CD4-positive, alpha-beta T cell treated with Interleukin-2 at 100 ng/mL for 4 hours (primary cell): ENCODE measurements at places on chromosomes 6 and 20.

- DNase-seq: no peak
These were observed 22.8 kb upstream of the FAM83C start for GRCh38 chr20:35314816-35315631.

- DNase-seq: no peak
These were observed 295.8 kb downstream of the BCKDHB start for GRCh38 chr6:80402266-80402665.

- no peak for DNase-seq
These were observed 4.9 kb downstream of the SDCBP2 start for GRCh38 chr20:1323830-1324597.

DNA sequence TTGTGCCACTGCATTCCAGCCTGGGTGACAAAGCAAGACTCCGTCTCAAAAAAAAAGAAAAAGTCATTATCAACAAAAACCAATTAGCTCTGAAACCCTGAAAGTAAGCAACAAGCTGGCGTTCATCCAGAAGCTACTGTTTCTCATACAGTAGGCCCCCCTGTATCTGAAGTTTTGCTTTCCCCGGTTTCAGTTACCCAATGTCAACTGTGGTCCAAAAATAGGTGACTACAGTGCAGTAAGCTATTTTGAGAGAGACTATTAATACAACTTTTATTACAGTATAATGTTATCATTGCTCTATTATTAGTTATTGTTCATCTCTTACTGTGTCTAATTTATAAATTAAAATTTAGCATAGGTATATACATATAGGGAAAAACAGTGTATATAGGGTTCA, 135.1 kb downstream of the KIF16B start:
- no peak for DNase-seq

DNA sequence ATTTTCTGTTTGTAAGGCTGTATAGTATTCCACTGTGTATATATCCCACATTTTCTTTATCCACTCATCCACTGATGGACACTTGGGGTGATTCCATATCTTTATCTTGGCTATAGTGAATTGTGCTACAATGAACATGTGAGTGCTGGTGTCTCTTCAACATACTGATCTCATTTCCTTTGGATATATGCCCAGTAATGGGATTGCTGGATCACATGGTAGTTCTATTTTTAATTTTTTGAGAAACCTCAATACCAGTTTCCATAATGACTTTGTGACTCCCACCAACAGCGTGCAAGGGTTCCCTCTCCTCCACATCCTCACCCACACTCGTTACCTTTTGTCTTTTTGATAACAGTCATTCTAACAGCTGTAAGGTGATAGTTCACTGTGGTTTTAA, 166.0 kb downstream of the ARHGAP18 start:
- DNase-seq: no peak

DNA sequence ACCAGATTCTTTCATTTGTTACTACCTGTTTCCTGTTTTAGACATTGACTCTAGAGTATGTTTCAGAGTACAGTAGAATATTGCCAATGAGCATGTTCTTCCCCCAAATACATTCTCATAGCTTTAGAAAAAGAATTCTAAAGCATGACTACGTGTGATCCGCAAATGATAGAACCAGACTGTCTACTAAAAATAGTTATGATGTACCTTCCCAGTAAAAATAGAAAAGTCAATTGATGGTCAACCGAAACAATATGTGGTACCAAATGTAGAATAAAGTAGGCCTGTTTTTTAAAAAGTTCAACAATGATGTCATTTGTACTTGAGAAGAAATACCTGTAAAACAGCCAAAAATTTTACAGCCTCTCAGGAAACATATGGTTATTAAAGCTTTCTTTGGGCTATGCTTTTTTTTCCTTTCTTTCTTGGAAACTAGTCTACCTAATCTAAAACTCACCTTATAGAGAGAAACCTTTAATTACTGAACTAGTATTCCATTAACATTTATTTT, 130.1 kb upstream of the MTHFD1L start:
- DNase-seq: no peak

DNA sequence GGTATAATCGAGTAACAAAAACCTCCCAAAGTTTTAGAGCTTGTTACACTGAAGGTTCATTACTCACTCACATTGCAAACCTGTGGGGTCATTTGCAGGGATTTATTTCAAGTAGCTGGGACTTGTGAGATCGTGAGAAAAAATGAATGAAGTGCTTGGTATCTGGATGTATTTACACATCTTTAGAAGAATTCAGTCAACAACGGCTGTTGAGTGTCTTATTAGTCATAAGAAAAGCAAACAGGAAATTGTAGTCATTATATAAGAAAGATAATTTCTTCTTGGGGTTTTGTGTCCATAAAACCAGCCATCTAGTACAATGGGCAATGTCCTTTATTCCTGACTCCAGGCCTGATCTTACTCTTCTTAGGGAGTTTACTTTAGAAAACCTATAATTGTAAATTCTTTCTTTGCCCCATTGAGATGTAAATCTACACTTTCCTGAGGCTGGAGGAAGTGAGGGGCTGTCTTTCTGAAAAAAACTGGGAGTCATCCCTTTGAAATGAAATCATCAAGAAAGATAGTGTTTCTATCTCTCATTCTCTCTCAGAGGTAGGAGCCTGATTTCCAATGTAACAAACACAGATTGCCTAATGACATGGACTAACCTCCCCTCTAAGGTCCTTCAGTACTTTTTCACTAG, 202.5 kb upstream of the ASCC3 start:
- no peak for DNase-seq

DNA sequence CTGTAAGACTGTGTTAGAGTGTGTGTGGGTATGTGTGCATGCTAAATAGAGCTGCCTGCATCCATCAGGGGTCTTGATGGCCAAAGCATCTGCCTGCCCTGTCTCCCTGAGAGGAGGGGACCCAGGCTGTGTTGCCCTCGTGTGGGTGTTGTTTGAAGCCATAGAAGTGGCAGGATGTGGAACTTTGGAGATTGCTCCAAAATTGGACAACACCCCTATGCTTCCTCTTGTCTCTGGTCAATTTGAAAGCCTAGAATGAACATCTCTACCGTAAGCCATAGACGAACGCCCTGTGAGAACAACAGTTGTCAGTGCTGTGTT, 82.6 kb downstream of the ASXL1 start:
- no peak for DNase-seq

DNA sequence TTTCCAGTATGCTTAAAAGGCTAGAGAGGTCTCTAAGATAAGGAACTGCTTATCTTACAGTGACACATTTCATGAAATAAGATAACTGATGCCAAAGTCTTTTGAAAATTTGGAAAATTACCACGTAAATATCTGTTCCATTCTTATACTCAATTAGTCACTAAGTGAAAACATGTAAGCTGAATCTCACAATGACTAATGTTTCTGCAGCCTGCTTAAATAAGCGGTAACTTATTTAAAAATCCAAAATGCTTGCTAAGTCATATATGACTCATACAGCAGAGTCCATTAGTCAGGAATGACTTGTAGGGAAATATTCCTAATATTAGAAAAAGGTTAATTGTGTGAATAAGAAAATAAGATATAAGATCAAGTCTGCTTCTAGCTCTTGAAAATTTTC, 27.8 kb upstream of the LGSN start:
- DNase-seq: no peak

DNA sequence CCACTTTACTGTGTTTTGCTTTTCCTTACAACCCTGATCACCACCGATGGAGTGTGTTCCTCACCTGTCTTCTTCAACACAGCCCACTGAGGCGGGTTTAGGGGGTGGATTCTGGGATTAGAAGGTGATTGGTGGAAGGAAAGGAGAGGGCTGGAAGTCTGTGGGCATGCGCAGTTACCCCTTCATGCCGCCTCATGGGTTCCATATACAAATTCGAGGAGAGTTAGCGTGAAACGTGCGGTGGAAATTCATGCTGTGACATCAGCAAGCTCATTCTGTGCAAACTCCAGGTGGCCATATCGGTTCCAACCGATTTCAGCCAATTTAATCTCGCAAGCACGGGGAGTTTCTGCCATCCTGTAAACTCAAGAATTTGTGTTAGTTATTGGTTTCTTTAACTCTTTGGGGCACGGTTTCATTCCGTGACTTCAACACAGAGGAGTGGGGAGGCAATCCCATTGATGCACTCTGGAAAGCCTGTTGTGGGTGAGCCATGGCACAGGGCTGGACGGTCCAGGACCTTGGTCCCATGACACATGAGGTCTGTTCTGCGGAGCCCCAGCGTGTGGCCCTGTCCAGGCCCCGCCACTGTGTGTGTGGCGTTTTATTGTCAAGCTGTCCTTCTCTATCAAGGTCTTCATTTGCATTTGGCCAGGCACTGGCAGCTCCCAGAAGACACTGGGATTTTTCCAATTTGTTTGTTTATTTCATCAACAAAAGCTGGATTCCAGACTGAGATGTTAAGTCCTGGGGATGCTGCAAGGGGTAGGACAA, 482.8 kb upstream of the SULF2 start:
- DNase-seq: no peak

- DNase-seq: no peak
These were observed 6.1 kb downstream of the EZR start for GRCh38 chr6:158813032-158813431.

DNA sequence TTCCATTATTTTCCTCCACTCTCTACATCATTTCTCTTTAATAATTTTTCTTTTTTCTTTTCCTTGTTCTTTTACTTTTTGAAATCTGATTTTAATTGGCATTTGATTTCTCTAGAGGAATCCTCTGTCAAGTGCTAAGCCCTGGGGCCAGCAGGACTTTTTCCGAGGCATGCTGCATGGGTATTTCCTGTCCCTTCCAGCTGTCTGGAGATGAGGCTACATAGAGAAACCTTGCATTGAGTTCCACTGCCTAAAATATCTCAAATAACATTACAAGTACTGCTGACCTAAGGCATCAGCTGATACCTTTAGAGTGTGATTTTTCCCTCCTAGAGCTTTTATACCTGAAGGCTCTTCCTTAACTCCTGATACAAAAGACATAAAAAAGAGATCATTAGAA, 6.2 kb downstream of the RNF217 start:
- no peak for DNase-seq

GRCh38 chr6:119083007-119083406, 4.5 kb upstream of the FAM184A start:
- DNase-seq: no peak

GRCh38 chr6:46265373-46265772, 94.6 kb upstream of the ENPP5 start:
- DNase-seq: no peak

DNA sequence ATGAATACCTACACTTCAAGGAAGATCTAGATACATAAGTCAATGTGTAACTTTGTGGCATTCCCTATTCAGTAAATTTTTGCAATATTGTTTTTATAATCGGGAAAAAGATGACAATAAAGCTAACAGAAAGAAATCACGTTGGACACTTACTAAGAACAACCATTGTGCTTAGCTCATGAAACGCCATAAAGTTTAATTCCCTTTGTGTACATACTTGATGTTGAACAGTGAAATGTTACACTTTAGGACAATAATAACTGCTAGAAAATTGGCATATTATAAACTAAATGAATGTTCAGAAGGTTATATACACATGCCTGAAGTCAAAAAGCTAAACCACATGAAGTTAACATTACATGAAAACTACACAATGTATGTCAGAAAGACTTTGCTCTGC, 153.2 kb downstream of the TASP1 start:
- DNase-seq: no peak

- no peak for DNase-seq
These were observed 25.7 kb downstream of the PMEPA1 start for GRCh38 chr20:57683881-57684807.

DNA sequence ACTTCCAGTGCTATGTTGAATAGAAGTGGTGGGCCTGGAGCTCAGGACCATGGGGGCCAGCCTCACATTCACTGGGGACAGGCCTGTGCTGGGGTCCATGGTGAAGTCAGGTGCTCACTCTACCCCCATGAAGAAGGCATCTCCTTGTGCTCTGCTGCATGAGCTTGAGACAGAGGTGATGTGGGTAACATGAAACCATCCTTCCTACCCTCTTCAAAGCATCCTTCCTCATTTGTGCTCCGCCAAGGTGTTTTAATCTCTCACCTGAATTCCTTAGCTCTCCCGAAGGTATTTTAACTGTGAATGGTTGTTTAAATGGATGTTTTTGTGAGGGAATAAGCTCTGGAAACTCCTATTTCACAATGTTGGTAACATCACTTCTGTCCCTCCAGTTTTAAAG, 209.6 kb upstream of the PCSK2 start:
- no peak for DNase-seq

DNA sequence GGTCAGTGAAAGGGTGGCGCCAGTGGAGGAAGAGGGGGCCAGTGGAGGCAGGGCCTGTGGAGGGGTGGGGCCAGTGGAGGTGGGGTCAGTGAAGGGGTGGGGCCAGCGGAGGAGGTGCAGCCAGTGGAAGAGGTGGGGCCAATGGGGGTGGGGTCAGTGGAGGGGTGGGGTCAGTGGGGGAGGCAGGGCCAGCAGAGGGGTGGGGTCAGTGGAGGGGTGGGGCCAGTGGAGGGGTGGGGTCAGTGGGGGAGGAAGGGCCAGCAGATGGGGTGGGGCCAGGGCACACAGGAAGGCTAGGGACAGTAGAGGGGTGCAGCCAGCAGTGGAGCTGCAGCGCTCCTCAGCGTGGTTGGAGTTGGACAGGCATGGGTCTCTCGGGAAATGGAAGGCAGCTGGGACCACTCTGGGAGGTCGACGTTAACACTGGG, 18.7 kb downstream of the ADRM1 start:
- no peak for DNase-seq

GRCh38 chr6:56652994-56653393, 10.3 kb upstream of the DST start:
- no peak for DNase-seq

DNA sequence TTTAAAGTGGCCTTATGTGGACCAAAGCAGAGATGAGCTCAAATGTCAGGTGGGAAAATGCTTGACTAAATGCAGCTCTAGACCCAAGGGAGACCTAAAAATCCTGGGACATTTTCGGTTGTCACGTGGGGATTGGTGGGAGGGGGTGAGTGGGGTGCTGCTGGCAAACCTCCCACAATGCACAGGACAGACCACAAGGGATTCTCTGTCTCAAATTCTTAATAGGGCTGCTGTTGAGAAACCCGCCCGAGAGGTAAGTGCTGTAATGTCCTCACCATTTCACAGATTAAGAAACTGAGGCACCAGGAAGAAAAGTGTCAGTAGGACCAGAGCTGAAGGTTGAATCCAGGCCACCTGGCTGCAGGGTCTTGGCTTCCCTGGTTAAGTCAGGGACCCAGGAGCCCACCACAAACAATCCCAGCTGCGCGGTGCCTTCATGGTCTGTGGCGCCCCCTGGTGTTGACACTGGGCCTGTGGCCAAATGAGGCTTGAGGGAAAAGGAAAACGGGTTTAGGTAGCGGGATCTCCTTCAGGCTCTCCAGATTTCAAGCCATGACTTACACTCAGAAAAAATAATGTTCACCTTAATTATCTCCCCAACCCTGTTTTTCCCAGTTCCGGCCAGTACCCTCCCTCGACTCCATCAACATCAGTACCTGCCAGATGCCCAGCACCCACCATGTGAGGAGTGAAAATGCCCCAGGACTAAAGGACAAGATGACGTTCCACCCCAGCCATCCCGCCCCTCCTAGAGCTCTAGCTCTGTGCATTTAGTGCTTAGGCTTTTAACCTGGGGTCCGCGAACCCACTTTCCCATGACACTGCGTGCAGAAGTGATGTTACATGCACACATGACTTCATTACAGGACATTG, 7.2 kb downstream of the HLA-G start:
- peak; percentile 57 for DNase-seq

GRCh38 chr6:110325197-110325596, 33.0 kb downstream of the METTL24 start:
- no peak for DNase-seq
